ENCODE measurements at places on chromosomes 12 and 14.

- DNase-seq, result no peak
Observed at GRCh38 chr12:71556875-71557274, 106.8 kb downstream of the ZFC3H1 start.

DNA sequence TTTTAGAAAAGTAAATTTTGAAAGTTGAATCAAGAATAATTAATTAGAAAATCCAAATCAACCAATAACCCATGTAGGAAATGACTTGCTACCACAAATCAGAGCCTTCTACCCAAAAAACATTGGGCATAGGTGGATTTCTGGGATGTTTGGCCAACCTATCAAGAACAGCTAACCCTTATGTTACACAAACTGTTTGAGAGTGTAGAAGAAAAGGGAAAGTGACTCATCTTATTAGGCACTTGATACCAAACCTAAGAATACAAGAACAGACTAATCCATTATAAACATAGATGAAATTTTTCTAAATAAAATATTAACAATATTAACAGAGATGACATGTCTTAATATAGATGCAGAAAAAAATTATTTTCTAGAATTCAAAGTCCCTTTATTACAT lies 260.4 kb downstream of the ZFP36L1 start:
- DNase-seq, result no peak

DNA sequence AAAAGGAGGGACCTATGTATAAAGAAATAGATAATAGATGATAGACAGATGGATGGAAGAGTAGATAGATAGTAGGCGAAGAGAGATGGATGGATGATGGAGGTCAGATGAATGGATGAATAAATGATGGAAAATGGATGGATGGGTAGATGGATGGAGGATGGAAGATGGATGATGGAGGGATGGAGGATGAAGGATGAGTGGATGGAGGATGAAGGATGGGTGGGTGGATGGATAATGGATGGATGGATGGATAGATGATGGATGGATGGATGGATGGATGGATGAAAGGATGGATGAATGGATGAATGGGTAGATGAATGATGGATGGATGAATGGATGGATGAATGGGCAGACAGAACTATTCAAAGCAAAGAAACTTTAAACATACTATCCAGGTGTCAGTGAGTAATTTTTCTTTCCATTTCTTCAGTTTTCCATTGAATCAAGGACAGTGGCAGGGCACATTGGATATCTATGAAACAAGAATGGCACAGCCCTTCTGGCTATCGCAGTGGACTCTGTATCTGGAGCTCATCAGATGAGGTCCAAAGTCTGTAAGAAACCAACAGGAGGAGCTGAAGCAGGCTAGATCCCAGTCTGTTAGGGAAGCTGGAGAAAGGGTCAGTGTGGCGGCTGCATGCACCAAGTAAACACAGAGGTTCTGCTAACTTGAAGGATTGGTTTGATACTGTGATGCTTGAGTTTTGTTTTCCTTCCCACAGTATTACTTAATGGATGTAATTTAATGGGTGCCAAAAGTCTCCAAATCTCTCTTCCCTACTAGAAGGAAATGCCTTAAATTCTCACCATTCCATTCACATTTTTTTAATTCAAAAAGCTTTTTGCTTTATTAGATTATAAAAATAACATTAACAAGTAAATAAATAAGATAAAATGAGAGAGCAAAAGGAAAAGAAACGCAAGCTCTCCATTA lies 18.1 kb upstream of the MED13L start:
- DNase-seq, result no peak

- no peak for DNase-seq
Observed at GRCh38 chr14:49946320-49947141, 53.6 kb downstream of the ARF6 start.

GRCh38 chr14:53942970-53943750 lies 13.5 kb downstream of the BMP4 start:
- DNase-seq, result no peak

GRCh38 chr12:84492351-84492883 lies 420.2 kb downstream of the SLC6A15 start:
- DNase-seq, result no peak

DNA sequence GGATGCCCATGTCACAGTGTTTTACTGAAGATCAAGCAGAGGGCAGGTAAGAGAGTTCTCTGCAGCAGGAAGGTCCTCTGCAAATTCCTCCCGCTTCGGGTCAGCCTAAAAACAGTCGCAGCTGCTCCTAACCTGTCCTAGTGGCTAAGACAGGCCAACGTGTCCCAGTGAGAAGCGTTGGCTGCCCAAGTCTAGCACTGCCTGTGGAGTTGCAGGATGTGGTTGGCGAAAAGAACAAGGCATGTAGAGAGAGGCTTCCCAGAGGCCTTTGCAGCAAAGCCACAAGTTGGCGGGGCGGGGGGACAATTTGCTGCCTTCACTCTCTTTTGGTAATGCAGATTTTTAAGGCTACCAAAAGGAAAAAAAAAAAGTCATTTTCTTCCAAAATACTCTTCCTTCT lies 340.1 kb downstream of the BCL11B start:
- DNase-seq, result peak; percentile 57

GRCh38 chr12:54024581-54025305 lies 3.5 kb upstream of the HOXC6 start:
- DNase-seq, result no peak

- no peak for DNase-seq
Observed at GRCh38 chr12:102957339-102958050, at the start of gene ASCL1. ASCL1 (plus strand) TSS chr12:102957674; CDS start chr12:102958245, 571 bp downstream.

DNA sequence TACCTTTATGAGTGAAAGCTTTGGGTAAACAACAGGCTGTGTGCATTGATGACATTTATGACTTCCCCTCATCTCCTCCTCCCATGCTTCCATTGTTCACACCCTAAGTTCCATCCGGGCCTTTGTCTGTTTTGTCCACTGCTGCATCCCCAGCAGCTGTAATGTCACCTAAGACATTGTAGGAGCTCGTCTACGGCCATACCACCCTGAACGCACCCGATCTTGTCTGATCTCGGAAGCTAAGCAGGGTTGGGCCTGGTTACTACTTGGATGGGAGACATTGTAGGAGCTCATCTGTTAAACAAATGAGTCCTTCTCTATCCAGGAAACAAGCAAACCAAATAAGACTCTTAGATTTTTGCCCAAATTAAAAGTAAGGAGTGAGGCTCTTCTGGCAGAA lies 40.4 kb upstream of the SYCP3 start:
- no peak for DNase-seq

DNA sequence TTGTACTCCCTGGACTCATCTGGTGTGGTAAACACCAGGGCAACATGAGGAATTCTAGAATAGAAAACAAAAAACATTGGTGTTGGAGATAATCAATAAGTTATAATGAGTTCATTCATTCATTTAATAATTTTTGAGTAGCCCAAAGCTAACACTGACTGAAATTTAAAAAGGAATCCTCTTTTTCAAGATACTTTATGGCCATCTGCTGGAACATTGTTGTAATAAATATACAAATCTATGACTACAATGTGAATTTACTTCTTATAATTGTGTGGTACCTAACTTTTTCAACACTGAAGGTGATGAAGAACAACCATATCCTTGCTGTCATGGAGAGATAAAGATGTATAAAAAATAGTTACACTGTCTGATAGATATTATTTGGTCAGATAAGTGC lies 687.3 kb upstream of the MIS18BP1 start:
- DNase-seq, result no peak

GRCh38 chr12:105301696-105302095 lies 28.8 kb upstream of the C12orf75 start:
- DNase-seq, result no peak

DNA sequence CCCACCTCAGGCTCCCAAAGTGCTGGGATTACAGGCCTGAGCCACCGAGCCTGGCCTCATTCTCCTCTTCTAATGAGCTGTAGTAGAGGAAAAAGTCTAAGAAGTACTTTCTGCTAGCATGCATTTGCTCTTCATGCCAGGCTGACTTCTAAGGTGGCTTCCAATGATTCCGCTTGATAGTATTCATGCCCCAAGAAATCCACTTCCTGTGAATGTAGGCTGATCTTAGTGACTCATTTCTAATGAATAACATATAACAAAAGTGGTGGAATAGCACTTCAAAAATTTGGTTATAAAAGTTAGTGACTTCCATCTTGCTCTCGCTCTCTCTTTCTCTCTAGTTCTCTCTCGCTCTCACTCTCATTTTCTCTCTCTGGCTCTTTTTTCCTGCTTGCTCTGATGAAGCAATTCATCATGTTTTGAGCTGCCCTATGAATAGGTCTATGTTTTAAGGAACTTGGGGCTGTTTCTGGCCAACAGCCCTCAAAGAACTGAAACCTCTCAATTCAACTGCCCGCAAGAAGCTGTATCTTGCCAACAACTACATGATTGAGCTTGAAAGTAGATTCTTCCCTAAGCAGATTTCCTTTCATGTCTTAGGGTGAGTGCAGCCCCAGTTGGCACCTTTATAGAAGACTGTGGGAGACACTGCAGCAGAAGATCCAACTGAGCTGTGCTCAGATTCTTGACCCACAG lies 282.9 kb downstream of the RMST start:
- no peak for DNase-seq

DNA sequence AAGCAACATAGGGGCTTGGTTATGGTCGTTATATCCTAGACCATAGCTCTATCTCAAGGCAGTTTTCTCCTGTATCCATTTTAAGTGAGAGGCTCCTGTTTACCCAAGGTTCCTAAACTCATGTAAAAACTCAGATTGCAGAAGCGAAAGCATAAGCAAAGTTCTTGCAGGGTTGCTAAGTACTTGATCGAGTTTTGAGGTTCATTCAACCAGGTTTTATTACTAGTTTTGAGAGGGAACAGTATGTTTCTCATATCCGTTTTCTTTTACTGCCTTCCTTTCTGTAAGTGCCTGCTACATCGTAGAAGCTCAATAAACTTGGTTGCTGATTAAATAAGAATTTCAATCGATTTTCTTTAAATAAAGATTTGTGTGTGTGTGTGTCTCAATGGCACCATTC lies 5.1 kb downstream of the AKAP3 start:
- DNase-seq, result no peak

DNA sequence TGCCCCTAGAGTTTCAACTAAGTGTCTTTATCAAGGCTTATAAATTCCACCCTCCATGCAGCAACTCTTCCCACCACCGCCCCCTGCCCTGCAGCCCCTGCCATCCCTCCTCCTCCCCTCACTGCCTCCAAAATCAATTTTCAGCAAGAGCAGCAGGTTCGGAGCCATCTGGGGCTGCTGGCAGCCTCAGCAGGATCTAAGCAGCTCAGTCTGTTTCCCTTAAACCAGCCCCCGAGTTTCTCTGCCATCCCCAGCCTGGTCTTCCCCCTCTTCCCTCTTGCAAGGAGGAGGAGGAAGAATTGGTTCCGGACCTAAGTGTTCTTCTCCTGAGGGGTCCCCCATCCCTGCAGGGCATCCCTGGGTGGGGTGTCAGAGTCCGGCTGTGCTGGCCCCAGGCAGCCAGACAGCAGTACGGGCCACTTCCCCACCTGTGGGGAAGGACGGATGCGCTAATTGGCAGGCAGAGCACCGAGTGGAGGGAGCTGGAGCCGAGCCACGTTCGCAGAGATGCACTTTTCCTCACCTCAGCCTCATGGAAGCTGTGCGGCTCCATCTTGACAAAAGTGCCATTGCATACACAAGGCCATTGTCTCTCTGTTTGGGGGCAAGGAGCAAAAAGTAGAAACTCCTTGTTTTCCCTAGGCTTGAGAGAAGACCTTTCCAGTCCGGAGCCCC lies 189.3 kb downstream of the KCNA5 start:
- no peak for DNase-seq

DNA sequence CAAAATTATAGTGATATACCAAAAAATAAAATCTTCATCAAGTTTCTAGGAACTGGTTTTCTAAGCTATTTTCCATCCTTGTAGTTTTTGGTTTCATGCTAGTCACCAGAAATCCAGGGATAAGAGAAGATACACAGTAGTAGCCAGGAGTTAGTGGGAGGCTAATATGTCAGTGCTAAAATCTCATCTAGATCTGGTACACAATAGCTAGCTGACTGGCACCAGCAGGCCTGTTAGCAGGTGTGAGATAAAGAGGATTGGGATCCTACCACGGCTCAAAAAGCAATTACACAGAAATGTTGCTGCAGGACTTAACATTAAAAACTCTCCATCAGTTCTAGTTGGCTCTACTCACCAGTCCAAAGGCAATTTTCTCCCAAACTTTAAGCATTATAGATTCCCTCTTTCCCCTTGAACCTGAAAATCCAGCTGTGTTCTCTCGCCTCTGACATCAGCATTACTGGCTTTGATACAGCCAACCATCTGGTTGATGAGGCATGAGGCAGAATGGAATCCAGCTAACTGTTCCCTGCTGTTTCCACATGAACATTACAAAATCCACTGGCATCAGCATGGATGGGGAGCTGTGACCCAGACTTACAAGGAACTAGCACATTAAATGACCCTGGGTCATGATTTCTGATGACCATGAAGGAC lies 41.8 kb upstream of the CCDC196 start:
- no peak for DNase-seq

GRCh38 chr14:83548061-83548839 lies 1981.7 kb upstream of the FLRT2 start:
- no peak for DNase-seq

DNA sequence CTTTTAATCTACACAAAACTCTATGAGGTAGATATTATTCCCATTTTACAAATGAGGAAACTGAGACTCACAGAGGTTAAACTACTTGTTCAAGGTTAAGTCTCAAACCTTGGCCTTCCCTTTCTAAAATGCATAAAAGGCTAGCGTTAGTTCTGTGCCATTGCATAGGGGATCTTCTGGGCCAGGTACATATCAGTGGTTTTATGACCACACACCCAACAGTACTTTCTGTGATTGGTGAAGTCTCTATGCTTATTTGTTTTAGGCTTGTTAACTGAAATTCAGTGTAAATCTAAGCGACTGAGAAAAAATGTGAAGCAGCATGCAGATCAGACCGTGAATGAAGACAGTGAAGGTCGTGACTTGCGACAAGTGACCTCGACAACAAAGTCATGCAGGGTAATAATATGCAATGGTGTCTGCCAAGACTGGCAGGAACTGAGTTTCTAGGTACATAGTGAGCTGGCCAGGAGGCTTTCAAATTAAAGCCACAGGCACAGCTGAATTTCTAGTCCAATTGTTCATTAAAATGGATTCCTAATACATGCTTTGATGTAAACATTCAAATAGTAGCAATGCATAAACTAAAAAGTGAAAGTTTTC lies 38.8 kb upstream of the GAS2L3 start:
- no peak for DNase-seq

DNA sequence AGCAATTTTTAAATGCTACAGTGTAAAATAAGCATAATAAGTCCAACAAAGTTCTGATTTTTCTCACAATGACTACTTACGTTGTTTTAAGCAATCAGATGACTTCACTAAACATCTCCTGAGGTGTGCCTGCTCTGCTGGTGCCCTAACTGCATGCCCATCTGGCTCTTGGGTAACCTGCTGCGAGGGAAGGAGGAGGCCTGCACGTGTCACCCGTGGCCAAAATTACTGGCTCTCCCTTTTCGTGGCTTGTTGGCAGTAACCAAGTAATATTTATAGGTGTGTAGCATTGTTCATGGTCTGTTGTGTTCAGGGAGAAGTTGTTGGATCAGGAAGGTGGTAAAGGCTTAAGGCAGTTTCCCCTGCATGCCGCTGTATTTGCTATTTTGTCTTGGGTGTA lies 6.3 kb upstream of the NFKBIA start:
- DNase-seq, result no peak
